ENCODE measurements at places on chromosomes 6 and 20.

- no peak for DNase-seq
Observed at GRCh38 chr6:152173321-152173720, 365.8 kb downstream of the ESR1 start.

DNA sequence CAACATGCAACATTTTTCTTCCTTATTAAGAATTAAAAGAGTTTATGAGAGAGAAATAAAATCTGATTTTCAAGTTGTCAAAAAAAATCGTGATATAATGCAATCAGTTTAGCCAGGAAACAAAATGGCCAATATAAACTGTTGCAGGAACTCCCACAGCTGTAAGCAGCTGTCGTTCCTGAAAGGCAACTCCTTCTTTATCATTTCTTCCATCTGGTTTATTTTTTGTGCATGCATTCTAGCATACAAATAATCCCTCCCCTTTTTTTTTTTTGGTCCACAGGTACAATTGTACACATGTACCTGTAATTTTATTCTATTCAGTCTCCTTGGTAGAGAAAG, 19.7 kb downstream of the TRAF3IP2 start:
- DNase-seq: no peak

- DNase-seq: no peak
Observed at GRCh38 chr6:108437821-108438220, 122.9 kb upstream of the FOXO3 start.

DNA sequence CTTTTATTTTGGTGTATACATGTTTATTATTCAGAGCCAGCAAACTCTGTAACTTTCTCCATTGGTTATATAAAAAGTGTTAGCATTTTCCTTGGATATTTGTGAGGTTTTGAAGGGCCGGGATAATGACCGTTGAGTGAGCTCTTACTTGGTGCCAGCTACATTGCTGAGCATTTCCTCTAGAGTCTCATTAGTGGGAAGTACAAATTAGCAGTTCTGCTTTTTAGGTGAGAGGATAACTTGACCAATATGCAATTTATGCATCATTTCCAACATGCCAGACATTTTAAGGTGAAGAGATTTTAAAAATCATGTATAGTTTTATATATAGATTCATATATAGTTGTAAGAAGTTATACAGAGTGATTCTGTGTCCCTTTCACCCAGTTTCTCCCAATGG, 84.3 kb downstream of the CARMIL1 start:
- no peak for DNase-seq

DNA sequence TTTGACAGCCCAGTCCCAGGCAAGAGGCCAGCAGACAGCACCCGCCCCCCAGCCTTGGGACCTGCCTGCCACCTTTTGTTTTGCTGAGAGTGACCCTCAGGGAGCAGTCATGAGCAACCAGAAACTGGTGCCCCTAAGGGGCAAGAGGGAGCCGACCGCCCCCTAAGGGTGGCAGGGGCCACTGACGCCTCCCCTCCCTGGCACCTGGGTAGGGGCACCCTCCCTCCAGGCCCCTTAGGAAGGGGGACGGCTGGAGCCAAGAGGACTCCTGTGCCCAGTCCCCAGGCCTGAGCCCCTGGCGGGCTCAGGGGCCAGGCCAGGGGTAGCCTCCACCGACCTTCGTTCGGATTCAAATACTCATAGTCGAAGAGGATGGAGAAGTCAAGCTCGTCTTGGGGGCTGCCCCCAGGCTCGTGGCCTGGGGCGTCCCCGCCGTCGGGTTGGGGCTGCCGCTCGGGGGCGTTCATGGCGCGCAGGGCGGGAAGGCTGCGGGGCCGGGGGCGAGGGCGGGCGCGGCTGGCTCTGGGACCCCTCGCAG, 417 bp downstream of the NFATC2 start:
- DNase-seq: no peak

Data from NCI-H187 (cell line).